ENCODE measurements at places on chromosomes 13 and 19.

- DNase-seq = no peak
These were observed 1.5 kb upstream of the SHISA7 start for GRCh38 chr19:55444646-55445045.

DNA sequence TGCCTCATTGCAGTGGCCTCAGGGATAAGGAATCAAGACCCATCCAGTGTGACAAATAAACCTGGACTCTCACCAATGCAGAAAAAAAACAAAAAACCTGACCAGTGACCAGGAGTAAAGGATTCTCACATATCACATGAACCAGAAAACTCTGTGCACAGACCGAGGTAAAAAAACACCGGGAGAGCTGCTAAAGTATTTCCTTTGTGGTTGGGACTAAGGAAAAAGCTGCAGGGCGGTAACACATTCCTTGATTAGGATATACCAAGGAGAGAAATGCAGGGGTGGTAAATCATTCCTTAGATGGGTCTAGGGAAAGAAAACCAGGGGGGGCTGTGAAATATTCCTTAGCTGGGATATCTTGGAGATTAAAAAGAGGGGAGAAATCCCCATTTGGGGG lies 64.8 kb upstream of the ZNF85 start:
- no peak for DNase-seq

- no peak for DNase-seq
These were observed 29.8 kb downstream of the CERS1 start for GRCh38 chr19:18865973-18866799.

DNA sequence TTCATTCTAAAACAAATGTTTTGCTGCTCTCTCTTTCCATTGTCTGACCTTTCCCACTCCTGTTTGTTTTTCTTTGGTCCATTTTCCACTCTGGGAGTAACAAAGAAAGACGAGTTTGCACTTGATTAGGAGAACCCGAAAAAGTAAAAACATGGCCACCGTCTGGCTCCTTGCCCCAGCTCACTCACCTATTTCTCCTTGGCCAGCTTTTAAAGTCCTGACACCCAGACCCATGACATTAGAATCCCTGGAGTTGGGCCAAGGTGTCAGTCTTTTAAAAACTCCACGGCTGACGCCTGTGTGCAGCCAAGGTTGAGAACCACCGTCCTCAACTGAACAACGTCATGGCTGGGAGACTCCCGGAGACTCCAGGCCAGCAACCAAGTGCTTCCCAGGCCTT lies 63.6 kb upstream of the FLT1 start:
- DNase-seq = no peak

DNA sequence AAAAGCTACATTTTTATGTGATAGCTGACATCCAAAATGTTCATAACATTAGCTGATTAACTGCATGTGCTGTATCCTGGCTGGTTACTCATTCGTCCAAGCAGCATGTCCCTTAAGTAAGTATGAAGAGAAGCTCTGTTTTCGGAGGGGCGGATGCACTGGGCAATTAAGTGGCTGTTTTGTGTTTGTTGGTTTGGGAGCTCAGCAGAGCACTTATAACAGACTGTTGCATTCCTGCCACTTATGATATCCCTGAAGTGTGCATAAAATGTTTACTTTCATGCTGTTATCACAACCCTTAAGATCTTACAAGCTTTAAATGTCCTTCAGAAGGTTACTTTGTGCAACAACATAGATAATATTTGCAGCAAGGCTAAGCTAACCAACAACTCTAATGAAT lies 264.1 kb downstream of the NALCN start:
- no peak for DNase-seq

GRCh38 chr13:44667943-44668342 lies 91.8 kb upstream of the TSC22D1 start:
- DNase-seq = peak; percentile 9

GRCh38 chr19:55683449-55684261 lies 8.6 kb downstream of the EPN1 start:
- DNase-seq = peak; percentile 57

DNA sequence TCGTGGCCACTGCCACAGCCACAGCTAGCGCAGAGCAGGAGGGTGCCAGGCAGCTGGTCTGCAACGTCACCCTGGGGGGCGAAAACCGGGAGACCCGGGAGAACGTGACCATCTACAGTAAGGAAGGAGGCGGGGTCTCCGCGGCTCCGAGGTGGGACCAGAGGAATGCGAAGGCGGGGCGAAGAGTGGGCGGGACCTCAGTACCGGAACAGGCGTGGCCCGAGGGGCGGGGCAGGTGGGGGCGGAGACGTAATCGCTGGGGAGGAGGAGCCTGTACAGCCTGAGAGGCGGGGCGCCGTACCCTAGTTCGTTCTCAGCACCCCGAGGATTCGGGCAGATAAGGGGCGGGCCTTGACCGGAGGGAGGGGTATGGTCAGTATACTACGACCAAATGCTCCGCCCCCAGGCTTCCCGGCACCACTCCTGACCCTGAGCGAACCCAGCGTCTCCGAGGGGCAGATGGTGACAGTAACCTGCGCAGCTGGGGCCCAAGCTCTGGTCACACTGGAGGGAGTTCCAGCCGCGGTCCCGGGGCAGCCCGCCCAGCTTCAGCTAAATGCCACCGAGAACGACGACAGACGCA lies 2.5 kb downstream of the ICAM5 start:
- no peak for DNase-seq

- DNase-seq = no peak
These were observed 482.5 kb upstream of the SPRY2 start for GRCh38 chr13:80823472-80823871.

- DNase-seq = no peak
These were observed 9.8 kb downstream of the BICRA start for GRCh38 chr19:47618771-47619170.

- DNase-seq = no peak
These were observed 473.1 kb downstream of the TDRD3 start for GRCh38 chr13:60869941-60870613.

DNA sequence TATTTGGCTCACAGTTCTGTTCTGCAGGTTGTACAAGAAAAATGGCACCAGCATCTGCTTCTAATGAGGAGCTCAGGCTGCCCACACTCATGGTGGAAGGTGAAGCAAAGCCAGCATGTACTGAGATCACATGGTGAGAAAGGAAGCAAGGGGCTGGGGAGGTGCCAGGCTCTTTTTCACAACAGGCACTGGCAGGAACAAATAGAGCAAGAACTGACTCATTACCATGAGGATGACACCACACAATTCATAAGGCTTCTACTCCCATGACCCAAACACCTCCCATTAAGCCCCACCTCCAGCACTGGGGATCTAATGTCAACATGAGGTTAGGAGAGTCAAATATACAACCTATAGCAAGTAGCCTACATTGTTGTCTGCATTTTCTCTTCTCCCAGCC lies 522.6 kb downstream of the RFC3 start:
- DNase-seq = no peak

Measured in renal pelvis (tissue), 12 donors.